ENCODE measurements at places on chromosomes 7 and 10.

- no peak for DNase-seq
Measured at GRCh38 chr10:75788394-75789205, 357.2 kb downstream of the LRMDA start.

DNA sequence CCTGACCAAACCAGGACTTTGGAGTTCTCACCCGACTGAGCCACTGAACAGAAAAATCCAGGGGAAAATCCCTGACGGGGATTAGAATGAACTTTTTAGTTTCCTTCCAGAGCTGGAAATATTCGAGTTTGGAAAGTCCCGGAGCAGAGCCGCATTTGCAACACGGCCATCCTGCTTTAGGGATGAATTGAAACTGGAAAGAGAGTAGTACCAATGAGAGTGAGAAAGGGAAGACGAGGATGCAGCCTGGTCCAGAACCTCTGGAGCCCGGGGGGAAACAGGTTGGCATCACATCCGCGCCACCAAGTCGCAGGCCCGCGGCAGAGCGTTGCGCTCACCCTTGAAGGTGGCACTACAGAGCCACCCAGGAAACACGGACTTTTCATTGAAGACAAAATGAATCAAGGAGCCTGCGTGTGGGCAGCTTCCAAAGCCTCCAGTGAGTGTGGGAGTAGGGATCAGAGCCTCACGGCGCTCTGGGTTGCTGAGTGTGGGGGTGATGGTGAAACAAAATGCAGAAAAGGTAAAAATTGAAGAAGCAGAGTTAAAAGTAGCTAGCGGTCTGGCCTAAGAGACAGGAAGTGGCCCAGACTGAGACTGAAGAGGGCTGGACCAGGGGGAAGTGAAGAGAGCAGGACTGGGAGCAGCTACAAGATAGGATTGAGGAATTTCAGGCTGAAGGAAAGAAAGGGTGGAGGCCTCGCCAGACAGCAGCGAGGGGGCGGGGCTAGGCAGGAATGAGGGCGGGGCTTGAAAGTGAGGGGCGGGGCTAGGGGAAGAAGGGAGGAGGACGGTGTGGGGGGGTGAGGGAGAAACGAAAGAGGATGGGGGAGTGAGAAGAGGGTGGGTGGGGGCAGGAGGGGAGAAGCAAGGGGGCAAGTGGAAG, 1.8 kb downstream of the SMURF1 start:
- DNase-seq: peak; percentile 70

GRCh38 chr7:68813551-68814080, 784.7 kb upstream of the AUTS2 start:
- DNase-seq: no peak

DNA sequence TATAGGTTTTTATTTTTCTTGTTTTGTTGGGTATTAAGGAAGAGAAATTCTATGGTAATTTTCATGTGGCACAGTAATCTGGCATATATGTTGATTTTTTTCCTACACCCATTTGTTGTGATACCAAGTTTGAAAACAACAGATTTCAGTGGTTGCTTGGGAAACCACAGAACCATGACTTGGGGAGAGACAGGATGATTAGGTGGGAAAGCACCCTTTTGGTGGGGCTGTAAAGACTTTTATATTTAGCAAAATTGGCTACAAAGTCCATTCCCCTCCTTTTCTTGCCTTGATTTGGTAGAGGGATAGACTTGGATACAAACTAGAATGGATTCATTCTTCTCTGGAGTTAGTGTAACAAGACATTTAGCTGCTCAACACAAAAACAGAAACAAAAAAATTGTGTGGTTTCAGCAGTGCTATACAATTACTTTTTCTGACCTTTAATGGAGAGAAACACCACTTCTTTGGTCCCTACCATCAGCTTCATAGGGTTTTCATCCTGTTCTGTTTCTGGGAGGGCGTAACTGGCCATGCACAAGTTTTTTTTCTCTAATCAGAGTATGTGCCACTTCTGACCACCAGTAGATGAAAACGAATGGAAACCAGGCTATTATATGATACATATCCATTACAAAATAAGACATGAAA, 52.7 kb downstream of the FIGNL1 start:
- DNase-seq: no peak

- no peak for DNase-seq
Measured at GRCh38 chr10:131636841-131637724, 263.7 kb upstream of the PPP2R2D start.

GRCh38 chr10:23367896-23368595, 23.4 kb upstream of the C10orf67 start:
- no peak for DNase-seq

- no peak for DNase-seq
Measured at GRCh38 chr10:12121673-12122072, 7.8 kb upstream of the SEC61A2 start.

- DNase-seq: peak; percentile 39
Measured at GRCh38 chr7:112646783-112647182, 143.4 kb downstream of the TMEM168 start.

DNA sequence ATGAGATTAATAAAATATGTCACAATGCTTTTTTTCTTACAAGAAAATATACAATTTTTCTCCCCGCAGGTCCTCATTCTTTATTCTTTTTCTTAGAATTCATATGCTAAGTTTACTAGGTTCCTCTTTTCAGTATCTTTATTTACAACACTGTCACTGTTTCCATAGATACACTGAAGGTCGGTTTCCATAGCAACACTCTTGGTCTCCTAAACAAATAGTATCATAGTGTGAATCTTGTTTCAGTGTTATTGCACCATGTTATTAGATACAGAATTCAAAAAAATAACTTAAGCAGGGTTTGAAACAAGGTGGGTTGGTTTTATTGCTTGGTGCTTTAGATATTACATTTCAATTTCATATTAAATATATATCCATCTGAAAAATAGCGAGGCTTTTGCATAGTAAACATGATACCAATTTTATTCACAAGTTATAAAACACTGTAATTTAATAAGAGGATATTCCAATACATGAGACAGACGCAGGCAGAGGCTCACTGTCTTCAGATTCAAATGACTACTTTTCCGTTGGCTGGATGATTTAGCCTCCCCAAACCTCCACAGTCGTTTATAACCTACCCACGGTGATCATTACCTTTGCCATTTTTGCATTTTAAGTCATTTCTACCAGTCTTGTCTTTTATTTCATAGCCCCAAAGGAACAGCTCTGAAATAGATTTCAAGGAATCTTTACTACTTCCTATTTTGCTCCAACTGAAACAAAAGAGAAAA, 88.9 kb upstream of the KLF6 start:
- no peak for DNase-seq

GRCh38 chr7:155194382-155195140, 103.1 kb upstream of the INSIG1 start:
- DNase-seq: no peak

- peak; percentile 26 for DNase-seq
Measured at GRCh38 chr10:85976267-85976793, 390.3 kb downstream of the GRID1 start.

DNA sequence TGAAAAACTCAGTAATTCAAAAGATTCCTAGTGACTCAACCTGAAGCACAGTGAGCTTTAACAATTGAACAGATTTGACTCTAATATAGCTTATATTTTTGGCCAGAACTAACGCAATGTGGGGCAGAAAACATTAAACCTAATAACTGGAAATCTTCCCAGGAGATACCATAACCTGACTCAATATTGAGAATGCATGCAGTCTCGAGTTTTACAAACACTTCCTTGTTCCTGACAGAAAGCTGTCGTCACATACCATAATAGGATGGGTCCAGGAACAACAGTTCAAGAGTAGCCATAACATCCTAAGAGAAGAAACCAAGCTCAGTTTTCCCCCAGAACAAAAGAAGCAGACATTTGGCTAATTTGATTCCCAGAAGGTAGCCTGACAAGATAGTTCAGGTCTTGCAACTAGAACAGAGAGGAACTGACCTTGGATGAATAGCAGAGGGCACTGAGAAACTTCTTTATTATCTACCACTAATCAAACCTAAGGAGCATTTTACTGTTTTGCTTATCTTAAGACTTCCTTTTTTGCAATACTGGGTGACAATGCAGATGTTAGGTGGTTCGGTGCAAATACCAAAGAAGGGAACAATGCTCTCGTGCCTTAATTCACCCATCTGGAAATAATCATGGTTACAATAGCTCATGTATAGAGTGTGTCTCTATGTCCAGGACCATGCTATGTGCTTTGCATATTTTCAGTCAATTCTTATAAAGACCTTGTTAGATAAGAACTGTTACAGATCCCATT, 38.6 kb upstream of the ACSL5 start:
- DNase-seq: no peak

- DNase-seq: no peak
Measured at GRCh38 chr10:33325929-33326328, 8.5 kb downstream of the NRP1 start.

Measured in iPS-NIHi11 (cell line).